ENCODE measurements at places on chromosomes 7 and 10.

GRCh38 chr7:151461942-151462230, 21.9 kb upstream of the CRYGN start:
- no peak for DNase-seq

DNA sequence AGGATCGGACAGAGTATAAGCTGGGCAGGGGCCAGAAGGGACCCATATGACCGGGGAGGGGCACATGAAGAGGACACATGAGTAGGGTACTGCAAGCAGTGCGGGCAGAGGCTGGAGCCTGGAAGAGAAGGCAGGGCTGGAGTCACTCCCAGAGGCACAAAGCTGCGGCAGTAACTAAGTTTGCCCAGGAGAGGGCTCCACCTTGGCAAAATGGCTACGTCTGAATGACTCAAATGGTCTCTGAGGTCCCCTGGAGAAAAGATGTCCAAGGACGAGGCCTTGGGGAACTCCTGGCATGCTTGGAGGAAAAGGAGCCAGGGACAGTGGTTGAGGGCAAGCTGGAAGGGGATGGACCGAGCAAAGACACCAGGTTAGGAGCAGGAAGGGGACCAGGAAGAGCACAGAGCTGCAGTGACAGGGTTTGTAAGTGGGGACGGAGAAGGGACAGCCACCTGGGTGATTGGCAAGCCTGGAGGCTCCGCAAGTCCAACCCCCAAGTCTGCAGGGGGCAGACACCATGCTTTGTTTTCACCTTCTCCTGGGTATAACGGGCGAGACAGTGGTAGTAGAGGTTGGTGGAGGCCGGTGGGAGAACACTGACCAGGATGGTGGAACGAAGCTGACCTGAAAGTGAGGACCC, 43.1 kb upstream of the LBX1 start:
- peak; percentile 36 for DNase-seq

GRCh38 chr10:72108830-72109635, 20.7 kb upstream of the SPOCK2 start:
- DNase-seq, result no peak

GRCh38 chr10:114385557-114385956, 18.7 kb downstream of the AFAP1L2 start:
- DNase-seq, result no peak

GRCh38 chr10:4541292-4541691, 284.7 kb upstream of the AKR1E2 start:
- DNase-seq, result peak; percentile 85

GRCh38 chr10:44259090-44259874, 125.6 kb downstream of the CXCL12 start:
- DNase-seq, result no peak

DNA sequence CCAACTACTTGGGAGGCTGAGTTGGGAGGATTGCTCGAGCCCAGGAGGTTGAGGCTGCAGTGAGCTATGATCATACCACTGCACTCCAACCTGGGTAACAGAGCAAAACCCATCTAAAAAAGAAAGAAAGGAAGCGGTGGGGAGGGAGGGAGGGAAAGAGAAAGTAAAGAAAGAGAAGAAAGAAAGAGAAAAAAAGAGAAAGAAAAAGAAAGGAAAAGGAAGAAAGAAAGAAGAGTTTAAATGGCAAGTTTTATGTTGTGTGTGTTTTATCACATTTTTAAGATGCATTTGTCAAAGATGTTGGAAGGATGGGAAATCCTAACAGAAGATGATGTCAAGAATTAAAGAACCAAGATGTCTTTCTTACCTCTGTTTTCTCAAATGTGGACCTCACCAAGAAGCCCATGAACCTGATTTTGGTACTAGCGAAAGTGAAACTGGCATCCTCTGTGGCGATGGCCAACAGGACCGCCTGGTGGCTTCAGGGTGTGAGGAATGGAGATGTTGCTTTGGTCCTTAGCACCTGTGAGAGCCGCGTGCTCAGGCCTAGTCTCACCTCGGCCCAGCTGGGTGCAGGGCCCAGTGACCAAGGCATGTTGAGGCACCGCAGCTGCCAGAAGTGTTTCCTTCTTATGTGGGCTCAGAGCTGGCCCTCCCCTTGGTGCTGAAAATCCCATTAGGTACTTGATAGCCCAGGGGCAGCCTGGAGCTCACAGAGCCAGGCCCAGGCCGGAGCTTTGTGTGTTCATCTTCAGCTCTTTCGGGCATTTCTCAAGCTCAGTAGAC, 9.8 kb downstream of the UCMA start:
- no peak for DNase-seq
